Hypothalamus (tissue), 51 donors: ENCODE measurements at places on chromosomes 7 and 10.
A peak's percentile ranks its signal among the peaks of the same experiment; 100 is the strongest.

GRCh38 chr10:239109-239508 lies 103.9 kb downstream of the ZMYND11 start:
- no peak for DNase-seq

- peak; percentile 30 for DNase-seq
Observed at GRCh38 chr10:103281753-103282152, 4.8 kb downstream of the INA start.

GRCh38 chr7:126716321-126716720 lies 536.4 kb downstream of the GRM8 start:
- DNase-seq: no peak

GRCh38 chr10:33040436-33040835 lies 82.4 kb upstream of the ITGB1 start:
- no peak for DNase-seq

GRCh38 chr10:4527281-4527970 lies 298.6 kb upstream of the AKR1E2 start:
- no peak for DNase-seq

- DNase-seq: no peak
Observed at GRCh38 chr7:70034999-70035398, 436.7 kb downstream of the AUTS2 start.

- DNase-seq: no peak
Observed at GRCh38 chr7:122143376-122143750, 686 bp downstream of the AASS start.
